ENCODE measurements at places on chromosomes 2 and 18. TPM values are rescaled to one million over a fixed set of nuclear protein-coding genes. Genes with fewer than 3 reads are reported as not detected.

The IL1RL1 gene
- total RNA-seq: 9.4 TPM

The DSG1 gene
- total RNA-seq: not detected

The FAM161A gene
- 3.6 TPM for total RNA-seq

The AQP12A gene
- total RNA-seq: not detected

The RAMP1 gene
- total RNA-seq: 419 TPM

The GREB1L gene
- total RNA-seq: 2.1 TPM

GRCh38 chr2:177291701-177292100 lies 27.2 kb upstream of the NFE2L2 start:
- DNase-seq: no peak

DNA sequence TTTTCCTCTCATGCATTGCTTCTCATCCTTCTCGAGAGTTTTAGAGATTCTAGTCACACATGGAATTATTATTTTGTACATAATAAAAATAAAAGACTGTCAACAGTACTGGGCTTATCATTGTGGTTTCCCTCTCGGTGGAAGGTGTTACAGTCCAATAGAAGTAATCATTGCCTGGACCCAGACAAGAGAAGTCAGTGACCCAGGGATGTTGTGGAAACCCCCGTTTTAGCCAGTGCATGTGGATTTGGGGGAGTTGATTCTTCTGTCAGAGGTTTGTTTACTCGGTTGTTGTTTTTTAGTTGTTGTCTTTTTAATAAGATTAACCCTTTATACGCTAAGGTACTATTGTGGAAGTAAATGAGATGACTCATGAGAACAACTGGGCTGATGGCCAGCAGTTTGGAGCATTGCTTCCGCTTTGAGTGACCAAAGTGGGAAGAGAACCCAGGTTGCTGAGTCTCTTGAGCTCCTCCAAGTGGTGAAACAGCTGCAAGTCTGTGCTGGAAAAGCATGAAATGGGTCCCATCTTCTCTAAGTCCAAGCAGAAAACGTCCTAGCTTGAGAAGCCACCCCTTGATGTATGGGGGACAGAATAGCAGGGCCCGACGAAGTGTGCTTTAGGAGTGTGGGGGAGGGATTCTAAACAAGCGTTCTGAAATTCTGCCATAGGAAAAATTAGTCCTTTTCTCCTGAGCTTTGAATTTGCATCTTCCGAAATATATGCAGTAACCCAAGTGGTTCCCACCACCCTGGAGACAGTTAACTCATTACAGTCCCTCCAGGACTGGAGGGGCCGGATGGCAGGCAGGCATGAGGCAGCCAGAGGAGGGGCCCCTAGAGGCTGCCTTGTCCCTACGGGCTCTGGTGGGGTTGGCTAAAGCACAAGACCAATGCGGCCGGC lies 61.8 kb upstream of the GPR45 start:
- no peak for DNase-seq

DNA sequence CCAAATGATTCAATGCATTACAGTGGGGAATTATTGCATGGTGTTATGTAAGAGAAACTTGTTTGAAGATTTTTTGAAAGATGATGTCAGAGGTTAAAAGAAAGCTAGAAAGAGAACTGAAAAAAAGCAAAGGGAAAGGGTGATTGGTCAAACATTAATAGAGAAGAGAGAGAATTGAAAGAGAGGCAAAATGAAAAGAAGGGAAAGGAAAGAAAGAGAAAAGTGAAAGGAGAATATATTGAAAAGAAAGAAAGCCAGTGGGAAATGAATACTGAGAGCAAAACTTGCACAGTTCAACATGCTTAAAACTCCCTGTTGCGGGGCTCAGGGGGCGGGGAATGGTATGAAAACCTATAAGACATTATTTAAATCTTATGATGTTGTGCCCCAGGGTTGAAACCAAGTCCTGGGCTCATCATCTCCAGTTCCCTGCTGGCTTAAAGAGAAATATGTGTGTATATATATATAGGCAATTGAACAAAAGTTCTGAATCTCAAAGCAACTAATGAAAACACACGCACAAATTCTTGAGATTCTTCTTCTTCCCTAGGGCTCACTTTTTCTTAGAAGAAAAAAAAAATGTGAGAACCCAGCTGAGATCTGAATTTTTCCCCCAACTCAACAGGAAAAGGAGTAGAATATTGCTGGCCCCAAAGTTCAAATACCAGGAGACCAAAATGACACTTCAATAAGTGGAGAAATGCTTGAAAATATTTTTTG lies 2045.9 kb upstream of the CELF4 start:
- DNase-seq: no peak

DNA sequence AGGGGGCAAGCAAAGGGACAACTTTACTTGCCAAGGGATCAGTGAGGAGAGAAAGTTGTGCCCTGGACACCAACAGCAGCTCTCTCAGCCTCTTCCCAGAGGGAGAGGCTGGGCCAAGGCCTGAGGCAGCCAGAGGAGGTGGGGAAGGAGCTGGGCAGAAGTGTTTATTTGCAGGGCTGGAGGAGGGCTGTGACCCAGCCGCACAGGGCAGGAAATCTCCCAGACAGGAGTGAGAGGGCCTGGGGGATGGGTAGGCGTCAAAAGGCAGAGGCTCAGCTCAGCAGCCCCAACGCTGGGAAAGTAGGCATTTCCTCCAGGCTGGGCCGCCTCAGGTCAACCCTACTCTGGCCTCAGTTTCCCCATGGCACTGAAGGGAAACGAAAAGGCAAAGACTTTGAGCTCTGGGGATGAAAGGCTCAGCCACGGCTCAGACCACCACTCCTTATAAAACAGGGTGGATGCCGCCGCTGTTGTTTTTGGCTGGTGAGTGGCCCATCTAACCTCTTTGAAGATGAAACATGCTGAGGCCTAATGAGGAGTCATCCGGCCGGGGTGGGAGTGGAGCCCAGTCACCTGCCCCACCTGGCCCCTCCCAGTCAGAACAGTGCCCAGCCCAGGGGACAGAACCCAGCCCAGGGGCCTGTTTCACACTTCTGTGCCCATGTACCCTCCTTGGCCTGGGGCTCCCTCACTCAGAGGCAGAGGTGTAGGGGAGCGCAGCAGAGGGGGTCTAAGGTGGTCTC lies 21.9 kb upstream of the SEMA4C start:
- no peak for DNase-seq

GRCh38 chr2:231807020-231807419 lies 20.8 kb downstream of the COPS7B start:
- no peak for DNase-seq

DNA sequence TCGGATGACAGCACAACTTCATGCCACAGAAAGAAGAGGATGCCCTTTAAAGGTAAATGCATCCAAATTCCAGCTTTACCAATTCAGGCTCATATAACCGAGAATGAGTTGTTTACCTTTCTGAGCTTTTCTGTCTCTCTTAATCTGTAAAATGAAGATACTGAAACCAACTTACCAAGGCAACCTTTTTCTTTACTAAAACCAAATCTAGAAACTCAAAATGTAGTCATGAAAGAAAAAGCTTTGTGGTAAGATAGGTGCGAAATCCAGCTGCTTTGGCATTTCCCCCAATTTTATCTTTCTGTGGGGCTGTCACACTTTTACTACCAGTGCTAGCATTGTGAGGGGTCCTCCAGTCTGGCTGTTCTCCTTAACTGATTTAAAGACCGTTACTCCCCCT lies 240.4 kb downstream of the IKZF2 start:
- no peak for DNase-seq

DNA sequence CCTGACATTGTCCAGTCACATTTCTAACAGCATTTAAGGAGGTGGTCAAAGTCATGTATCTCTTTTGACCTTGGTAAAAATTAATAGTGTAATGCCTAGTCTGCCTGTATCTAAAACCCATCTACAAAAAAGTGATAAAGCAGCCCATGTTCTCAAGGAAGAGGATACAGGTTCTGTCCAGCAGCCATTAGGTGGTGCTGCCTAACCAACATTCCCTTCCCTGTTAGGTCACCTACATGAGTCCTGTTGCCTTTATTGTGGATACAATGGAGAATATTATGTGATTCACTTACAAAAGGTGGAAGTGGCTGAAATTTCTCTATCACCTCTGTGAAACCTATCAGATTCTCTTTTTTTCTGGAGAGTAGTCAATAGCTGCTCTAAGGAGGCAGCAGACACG lies 52.5 kb downstream of the AQP4 start:
- DNase-seq: no peak

DNA sequence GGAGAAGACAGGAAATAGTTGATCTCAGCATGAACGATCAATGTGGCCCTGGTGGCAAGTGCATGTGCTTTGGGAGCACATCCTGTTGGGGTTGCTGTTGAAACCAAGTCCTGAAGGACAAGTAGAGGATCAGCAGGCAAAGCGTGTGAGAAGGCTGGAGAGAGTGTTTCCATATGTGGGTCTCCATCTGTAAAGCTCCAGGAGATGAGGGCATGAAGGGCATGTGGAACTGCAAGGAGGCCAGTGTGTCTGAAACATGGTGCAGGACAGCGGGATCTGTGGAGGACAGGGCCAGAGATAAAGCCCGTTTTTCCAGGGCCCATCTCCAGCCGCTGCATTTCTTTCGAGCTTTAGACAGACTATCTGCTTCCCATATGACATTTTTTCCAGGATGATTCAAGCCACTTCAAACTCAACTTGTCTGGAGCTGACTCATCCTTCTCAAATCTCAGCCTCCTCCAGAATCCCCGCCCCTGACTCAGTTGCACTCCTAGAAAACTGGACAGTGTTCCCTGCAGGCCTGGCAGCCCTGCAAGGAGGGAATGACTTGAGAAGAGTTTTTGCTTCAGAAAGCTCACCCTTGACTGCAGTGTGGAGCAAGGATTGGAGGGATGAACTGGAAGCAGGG lies 226.1 kb downstream of the VAPA start:
- DNase-seq: no peak

- peak; percentile 58 for DNase-seq
Measured at GRCh38 chr2:239963646-239964205, 61.4 kb downstream of the NDUFA10 start.

GRCh38 chr2:37552339-37552738 lies 119.1 kb downstream of the CDC42EP3 start:
- DNase-seq: no peak

DNA sequence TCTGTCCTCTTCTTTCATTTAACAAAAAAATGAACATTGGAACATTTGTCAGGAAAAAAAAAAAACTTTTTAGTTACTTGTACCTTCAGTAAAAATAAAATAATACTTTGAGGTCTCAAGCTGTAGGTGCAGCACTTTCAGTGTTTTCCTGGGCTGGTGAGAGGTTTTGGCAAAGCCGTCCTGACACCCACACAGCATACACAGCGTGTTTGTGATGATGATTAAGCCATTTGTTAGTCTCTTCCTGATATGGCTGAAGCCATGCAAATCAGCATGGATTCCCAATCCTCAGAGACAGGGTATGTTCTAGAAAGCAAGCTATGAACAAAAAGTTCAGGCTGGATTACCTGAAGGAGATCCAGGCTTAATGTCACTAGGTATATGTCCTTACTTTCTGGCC lies 236.8 kb downstream of the ZNF516 start:
- DNase-seq: no peak

DNA sequence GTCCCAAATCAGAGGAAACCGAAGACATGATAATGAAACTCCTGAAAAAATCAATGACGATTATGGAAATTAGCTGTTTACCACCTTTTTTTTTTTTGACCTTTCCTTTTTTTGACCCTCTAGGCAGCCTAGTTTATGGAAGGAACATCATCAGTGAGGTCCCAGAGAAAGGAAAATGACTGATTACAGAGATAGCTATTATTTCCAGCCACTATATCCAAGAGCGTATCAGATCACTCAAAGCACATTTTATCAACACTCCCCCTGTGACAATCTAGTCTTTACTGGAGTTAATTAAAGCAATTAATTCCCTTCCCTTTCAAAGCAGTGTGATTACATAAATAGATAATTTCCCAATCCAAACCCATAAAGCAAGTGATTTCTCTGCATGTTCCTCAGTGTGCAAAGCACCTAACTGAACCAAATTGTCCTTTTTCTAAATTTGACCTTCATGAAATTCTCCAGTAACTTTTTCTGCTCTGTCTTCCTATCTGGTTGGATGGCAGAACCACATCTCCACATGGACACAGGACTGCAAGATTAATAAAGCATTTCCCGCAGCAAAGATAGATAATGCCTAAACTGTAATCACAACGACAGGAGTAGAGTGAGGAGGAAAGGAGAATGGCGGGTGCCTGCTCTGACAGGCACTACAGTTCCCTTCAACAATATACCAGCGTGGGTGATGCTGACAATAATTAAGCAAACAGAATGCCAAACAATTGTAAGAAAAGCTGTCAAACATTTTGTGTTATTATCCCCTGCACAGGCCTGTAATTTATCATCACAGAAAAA lies 194.4 kb downstream of the SLC8A1 start:
- no peak for DNase-seq

DNA sequence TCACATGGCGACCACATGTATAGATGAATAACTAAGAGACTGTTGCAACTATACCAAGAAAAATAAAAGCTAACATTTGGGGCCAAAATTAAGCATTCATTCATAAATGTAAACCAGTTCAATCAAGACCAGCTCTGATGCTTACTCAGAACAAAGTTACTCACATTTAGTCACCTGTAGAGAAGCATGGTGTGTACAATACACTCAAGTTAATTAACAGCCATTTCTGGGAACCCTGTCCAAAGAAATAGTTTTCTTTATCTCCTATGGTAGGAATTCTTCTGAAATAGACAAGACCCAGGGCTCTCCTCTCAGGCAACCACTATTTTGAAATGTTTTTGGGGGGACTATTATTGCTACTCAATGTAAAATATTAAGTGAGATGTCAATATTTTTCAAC lies 1.6 kb downstream of the SCN3A start:
- DNase-seq: no peak

DNA sequence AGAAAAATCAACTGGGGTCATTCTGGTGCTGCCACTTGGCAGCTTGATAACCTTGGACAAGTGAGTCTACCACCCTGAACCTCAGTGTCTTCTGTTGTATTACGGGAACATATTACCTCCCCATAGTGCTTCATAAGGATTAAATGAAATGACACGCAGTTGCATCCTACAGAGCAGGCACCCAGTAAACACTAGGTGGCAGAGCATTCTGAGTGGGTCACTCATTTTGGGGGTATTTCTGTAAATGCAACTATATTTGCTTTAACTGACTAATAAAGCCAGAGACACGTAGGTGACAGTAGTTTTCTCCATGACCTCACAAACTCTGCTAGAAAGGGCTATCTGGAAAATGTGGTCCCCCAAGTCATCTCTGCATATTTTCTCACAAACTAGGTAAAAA lies 4.7 kb downstream of the CD226 start:
- no peak for DNase-seq

DNA sequence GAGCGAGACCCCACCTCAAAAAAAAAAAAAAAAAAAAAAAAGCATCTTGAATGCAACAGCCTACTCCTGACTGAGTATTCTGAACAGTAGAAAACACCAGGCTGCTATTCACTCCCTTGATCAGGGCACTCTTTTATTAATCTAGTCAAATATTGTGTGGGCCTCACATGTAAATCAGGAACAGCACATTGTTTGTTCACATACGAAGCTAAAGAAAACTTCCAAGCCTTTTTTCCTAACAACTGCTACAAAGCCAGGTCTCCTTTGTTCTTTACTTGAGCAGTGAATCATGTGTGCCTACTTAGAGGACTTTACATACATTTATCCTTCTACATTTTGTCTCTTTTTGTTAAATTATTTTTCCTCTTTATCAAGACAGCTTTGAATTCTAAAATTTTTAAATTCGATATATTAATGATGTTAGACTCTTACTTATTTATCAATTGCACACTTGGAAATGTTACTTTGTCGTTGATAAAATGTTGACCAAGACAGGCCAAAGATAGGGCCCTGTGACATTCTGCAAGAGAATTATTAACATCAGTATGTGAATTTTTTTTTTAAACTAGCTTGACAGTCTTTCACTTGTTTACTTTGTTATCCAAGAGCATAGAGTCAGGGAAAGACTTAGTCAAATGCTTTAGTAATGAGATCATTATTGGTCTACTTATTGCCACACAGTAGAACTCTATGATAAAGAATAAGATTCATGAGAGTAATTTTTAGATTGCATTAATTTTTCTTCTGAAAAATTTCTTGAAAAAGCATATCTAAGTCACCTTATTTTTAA lies 13.2 kb downstream of the SPATS2L start:
- DNase-seq: no peak
